ENCODE measurements at places on chromosomes 12 and 14.

DNA sequence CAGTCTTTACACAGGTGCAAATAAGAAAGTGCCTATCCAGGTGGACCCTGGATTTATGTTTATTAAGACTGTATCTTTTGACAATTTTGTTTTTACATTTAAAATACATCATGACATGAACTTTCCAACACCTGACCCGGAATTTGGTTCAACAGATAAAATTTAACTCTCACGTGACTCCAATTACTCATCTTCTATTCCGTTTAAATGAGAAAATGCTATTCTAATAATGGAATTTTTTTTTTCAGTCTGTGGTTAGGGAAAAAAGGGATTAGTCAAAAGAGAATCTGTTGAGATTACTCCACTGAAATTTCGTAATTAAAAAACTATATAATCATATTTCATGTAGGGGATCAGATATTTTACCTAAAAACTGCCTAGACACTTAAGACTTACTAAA, 11.1 kb downstream of the VPS37B start:
- DNase-seq, result no peak

GRCh38 chr14:22898302-22899090, 15.5 kb downstream of the REM2 start:
- no peak for DNase-seq

DNA sequence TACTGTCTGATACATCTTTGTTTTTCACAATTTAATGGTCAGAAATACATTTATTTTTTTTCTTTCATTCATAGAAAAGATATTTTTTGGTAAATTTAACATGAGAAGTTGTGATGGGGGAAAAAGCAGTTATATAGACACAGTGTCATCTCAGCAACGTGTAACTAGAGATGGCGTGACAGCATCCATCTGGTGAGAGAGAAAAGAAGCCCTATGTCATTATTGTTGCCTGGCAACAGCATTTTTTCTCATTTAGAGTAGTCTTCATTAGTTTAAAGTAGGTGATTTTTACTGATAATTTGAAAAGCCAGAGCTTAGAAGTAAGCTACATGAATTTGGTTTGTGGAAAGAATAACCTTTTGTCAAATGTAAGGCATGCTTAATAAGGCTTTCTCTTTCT, 128.6 kb downstream of the ACSS3 start:
- no peak for DNase-seq

DNA sequence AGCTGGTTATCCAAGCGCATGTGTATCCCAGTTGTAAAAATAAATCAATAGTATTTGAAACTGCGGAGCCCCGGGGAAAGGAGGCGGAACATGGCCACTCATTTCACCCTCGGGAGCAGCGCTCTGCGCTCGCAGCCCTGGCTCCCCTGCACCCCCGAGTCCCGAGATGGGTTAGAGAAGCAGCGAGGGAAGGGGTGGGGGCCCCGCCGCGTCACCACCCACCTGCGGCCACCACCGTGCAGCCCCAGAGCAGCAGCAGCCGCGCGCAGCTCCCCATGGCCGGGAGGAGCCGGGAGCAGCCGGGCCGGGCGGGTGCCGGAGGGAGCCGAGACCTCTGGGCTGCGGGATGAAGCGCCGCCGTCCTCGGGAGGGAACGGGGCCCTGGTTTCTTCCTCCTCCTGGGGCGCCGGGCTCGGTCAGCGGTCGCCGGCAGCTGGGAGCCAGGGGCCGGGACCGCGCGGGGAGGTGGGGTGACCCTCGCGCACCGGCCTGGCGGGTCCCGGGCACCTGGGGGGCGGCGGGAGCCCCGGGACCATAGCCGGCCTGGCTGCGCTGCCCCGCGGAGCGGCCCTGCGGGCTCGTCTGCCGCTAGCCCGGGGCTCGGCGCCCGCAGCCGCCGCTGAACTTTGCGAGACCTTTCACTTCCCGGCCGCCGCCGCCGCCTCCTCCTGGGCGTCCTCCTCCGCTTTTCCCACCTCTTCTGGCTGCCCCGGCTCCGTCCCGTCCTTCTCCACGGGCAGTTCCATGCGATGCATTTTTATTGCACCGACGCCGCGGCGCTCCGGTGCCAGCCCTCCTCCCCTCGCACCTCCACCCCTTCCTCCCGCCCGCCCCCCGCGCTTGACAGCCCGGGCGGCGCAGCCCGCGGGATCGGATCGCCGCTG, at the start of gene NTN4:
Gene NTN4 (minus strand): TSS at position 732 of the 884 bp plus-strand sequence. CDS start 455 bp downstream, at position 277.
- DNase-seq, result no peak

- no peak for DNase-seq
Measured at GRCh38 chr12:123433615-123434014, 2.9 kb downstream of the RILPL2 start.

DNA sequence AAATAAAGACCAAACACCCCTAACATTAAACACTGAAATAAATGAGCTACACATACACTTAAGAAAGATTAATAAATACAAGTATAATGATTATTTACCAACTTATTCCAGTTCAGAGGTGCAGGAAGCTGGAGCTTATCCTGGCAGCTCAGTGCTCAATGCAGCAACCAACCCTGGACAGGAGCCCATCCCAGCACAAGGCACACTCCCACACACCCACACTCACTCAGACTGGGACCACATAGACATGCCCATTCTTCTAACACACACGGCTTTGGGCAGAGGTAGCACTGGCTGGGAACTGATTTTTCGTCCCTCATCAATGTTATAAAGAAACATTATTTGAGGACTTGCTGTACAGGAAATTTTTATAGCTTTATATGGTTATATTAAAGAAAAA, 797.4 kb downstream of the RPS29 start:
- no peak for DNase-seq

- DNase-seq, result no peak
Measured at GRCh38 chr12:14960548-14961465, 594 bp downstream of the ARHGDIB start.

- DNase-seq, result no peak
Measured at GRCh38 chr12:94952325-94952724, 51.2 kb downstream of the NDUFA12 start.
